ENCODE measurements at places on chromosomes 6 and 20.

DNA sequence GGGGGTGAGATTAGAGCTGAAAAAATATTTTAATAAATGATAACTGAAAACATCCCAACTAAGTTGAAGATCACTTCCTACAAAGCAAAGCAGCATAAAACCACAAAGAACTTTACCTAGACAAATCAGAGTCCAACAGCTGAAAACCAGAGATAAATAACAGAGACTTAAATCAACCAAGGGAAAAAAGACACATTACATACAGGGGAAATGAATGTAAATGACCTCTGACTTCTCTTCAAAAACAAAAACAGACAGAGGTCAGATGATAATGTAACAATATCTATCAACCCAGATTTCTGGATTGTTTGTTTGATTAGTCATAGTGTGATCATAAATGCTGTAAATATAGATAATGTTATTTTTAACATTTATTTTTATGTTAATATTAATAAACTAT lies 782.8 kb downstream of the TFAP2A start:
- DNase-seq, result no peak

- DNase-seq, result no peak
These were observed 163.0 kb downstream of the RNF144B start for GRCh38 chr6:18550119-18550518.

- peak; percentile 31 for DNase-seq
These were observed at the start of gene RAET1E for GRCh38 chr6:149897855-149898744. Gene RAET1E (minus strand): TSS chr6:149898113. CDS start chr6:149890901, 7,212 bp downstream.

DNA sequence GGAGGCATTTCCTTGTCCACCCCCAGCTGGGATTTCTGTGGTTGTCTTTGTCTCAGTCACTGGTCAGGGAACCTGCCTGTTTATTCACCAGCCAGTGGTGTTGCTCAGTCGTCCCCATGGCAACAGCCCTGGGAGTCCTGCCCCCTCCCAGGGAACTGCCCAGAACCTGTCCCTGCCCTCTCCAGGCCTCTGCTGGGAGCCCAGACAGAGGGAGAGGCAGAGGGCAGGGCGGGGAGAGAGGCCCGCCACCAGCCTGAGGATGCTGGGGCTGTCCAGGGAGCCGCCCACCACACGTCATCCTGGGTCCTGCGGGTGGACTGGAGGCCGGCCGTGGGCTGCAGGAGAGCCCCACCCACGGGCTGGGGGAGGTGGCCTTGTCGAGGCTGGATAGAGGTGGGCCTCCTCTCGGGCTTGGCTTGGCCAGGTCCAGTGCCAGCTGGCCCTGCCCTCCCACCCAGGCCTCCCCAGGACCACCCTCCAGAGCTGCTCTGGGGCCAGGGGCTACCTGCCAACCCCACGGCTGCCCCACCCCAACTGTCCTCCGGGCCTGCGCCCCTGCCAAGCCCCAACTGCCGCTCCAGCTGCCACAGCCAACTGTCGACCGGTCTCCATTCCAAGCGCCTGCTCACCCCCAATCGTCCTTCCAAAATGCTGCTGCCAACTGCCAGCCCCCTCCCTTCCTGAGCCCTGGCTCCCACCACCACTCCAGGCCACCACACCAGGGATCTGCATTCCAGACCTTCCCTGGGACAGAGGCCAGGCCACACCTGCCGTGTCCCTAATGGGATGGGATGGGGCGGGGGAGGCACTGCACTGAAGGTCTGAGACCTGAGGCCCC lies 4.2 kb upstream of the ZBTB46 start:
- peak; percentile 99 for DNase-seq

DNA sequence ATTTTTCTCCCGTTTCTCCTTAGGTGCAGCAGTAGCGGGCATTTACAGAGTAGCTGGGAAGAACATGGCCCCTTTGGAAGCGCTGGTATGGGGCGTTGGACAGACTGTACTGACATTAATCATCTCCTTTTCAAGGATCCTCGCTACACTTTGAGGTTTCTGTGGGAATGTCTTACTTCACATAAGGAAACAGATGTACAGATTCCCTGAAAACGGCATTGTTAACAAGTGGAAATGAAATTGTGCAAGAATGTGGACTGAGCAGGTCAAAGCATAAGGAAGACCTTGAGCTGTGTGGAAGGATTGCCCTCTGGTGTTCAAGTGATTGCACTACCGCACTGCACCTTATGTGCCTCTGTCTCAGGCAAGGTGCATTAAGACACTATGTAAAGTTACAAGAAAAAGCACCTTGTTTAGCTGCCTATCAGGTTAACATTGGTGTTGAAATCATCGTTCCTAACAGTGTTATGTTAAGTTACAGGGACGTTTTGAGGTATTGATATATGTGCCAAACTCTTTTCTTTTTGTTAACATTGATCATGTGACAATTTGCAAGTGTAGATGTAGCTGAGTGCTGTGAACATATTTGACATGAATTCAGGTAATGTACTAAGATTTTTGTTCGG lies 38.0 kb downstream of the TMEM170B start:
- peak; percentile 58 for DNase-seq

DNA sequence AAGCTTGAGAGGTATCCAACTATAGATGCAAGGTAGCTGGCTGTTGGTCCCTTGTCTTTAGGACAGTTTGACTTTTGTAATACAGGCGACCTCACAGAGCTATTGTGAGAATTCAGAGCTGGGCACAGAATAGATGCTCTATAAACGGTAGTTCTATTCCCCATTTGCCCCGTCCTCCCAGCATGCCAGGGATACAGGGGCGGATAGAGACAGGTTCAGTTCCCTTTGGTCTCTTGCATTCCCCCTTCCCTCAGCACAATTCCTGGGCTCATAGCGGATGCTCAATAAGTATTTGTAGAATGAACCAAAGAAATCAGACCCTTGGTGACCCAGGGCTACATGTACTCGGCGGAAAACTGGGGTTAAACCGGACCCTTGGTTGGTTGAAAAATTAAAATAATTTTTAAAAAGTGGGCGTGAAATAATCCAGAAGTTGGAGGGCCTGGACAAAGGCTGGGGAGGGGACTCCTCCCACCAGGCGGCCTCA lies 707 bp upstream of the TOP1 start:
- no peak for DNase-seq

DNA sequence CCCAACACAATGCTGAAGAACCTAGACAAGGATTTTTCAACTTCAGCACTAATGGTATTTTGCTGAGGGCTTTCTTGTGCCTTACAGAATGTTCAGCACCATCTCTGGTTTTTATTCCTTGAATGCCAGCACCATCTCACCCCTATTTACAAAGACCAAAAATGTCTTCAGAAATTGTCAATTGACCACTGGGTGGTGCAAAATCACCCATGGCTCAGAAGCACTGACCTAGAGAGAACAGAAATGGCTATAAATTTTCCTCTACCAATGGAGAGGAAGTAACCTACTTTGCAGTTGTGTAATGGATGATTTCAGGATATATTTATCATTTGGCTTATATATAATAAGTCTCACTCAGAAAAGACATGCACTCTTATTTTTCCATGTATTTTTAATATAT lies 431.0 kb upstream of the IRAK1BP1 start:
- no peak for DNase-seq

GRCh38 chr6:105849746-105850145 lies 236.4 kb upstream of the PRDM1 start:
- no peak for DNase-seq

DNA sequence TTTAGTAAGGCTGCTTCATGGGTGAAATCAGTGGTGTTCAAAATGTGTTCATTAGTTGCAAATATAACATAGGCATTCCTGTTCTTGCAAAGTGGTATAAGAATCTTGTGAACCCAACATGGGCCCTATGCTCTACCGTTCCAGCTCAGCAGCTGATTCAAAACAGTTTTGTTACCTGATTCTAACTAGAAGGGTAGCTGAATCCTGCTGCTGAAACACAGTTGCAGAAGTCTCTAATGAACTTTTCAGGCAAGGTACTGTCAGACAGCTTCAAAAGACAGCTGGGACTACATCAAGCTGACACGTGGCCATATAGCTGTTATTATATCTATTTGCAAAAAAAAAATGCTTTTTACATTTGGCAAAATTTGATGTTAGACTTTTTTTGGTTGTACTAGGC lies 22.7 kb downstream of the THEMIS start:
- no peak for DNase-seq

DNA sequence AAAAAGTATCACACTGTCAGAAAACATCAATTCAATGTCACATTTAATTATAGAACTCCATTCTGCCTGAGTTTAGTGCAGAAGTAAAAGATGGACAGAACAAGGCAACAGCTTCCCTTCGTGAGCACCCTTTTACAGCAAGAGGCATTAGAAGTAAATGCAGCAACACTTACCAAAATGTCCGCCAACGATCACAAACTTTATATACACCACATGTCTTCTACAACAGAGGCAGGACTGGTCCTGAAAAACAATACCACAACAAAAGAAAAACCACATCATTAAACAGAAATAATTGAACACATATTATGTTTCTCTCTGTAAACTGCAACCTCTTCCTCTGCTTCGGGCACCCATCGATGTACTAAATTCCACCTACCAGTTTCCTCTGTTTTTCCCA lies 92.9 kb downstream of the FYN start:
- no peak for DNase-seq

DNA sequence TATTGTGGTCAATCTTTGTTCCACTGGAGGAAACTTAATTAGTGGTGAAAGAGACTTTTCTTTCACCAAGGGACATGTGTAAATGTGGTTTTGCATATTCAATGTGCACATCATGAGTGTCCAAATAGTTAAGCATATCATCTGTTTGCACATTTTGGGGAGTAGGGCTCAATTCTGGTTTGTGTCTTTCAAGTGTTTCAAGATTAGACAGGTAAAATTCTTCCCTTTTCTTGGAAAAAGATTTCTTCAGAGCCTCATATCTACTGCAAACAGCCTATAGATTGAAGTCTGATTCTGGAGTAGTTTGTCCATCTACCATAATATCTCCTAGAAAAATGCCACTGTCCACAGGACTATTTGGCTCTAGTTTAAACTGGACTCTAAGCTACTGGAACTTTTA lies 26.9 kb upstream of the DEFB118 start:
- DNase-seq, result no peak

DNA sequence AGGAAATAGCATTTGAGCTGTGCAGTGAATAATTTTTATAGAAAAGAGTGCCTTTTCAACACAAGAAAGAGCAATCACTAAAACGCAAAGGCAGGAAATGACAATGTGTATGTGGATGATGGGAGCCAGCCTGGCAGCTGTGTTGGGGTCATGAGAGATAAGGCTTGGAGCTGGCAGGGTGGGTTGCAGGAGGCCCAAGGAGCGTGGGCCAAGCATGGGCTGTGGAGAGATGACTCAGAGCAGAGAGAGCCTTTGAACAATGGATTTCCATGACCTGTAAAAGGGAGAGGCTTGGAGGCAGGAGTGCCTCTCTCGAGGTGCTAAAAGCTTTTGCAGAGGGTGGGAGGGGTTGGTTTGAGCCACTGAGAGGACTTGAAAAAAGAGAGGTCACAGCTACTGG lies 6.6 kb upstream of the TBC1D7 start:
- no peak for DNase-seq

GRCh38 chr6:139287868-139288267 lies 3.9 kb downstream of the TXLNB start:
- DNase-seq, result no peak

DNA sequence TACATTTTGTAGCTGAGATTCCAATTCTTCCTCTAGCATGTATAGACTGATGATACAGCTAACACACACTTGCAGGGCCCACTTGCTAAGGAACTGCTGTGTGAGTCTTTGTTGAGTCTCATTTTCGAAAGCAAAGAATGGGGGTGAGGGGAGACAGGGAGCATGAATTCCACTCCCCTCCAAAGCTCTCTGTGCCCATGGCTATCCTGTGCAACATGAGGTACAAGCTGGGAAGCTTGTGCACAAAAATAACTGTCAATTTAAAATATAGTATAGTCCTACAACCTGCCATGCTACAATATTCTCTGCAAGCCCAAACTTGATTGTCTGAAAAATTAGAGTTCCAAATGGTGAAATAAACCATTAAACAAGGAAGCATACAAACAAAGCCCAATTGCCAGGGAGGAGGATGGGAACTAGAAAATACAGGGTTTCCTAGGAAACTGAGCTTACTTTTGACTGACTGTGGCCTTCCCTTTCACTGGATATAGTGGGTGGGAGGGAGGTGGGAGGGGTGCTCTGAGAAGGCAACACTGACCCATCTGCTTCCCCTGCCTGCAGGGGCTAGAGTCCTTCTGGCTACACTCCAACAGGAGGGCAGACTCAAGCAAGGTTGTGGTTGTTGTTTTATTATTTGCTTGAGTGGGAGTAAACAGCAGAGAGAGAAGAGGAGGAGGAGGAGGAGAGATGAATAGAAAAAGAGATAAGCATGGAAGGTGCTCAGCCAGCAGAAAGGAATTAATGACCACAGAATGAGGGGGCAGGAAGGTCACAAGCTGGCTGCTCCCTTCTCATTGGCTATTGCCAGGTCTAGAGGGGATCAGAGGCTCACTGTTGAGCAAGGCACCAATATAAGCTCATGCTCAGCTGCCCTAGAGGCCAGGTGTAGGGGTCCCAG lies 84.6 kb downstream of the FYN start:
- no peak for DNase-seq

GRCh38 chr6:13194852-13195251 lies 133.5 kb downstream of the TBC1D7 start:
- peak; percentile 10 for DNase-seq

- no peak for DNase-seq
These were observed 7.0 kb downstream of the LBP start for GRCh38 chr20:38353316-38353715.

DNA sequence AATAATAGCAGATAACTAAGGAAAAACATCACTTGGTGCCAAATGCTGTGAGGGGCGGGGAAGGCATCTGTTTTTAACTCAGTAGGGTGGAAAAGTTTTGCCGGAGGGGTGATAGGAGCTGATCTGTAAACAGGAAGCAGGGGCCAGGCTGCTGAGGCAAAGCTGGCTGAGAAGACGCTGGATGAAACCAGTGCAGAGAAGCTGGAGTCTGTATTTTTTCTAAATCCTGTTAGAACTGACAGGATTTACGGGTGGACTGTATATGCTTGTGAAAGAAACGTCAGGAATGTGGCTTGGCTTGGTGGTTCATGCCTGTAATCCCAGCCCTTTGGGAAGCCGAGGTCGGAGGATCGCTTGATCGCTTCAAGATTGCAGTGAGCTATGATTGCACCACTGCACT lies 5.6 kb downstream of the PCMTD2 start:
- no peak for DNase-seq

GRCh38 chr6:151290877-151291721 lies 51.3 kb downstream of the AKAP12 start:
- peak; percentile 82 for DNase-seq

GRCh38 chr20:694496-694895 lies 18.9 kb upstream of the SCRT2 start:
- no peak for DNase-seq

DNA sequence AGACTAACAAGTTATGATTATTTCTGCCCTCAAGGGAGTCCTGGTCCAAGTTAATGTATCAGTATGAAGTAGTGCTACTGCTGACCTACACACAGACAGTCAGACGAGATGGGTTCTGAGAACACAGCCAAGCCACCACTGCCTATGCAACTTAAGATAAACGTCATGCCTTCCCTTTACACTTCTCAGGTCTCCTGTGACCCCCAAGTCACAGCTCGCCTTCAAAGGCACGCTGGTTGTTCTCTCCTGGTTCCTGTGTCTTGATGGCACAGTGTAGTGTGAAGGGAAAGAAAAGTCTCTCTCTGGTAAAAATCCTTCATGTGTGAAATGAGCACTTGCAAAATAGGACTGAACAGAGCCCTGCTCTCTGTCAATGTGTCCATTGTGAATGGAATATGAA lies 377.8 kb downstream of the ADGRB3 start:
- DNase-seq, result no peak
